ENCODE measurements at places on chromosomes 5 and 9.

DNA sequence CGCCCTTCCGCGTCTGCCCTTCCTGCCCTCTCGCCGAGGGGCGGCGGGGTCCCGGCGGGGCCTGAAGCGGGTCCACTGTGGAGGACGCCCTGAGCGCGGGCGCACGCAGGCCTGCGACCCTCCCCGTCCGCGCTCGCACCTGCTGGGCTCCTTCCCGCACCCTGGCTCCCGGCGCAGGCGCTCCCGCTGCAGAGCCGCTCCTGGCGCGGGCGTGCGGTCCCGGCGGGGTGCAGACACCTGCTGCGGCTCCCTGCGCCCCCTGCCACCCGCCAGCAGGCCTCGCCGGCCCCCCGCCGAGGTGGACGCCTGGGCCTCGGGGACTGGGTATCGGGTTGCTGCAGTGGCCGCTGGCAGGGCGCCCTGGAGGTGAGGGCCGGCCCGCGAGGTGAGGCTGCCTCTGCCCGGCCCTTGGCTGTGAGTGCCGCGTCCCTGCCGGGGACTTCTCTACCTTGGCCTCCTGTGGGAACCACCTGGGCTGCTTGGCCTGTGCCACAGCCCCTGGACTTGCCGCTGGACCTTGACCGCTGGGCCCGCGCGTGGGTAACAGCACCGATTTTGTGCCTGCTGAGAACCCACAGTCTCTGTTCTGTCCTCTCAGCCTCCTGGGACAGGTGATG lies 627 bp downstream of the ARRDC1 start:
- no peak for DNase-seq

- no peak for DNase-seq
These were observed 59.3 kb upstream of the ANGPTL2 start for GRCh38 chr9:127181595-127182190.

DNA sequence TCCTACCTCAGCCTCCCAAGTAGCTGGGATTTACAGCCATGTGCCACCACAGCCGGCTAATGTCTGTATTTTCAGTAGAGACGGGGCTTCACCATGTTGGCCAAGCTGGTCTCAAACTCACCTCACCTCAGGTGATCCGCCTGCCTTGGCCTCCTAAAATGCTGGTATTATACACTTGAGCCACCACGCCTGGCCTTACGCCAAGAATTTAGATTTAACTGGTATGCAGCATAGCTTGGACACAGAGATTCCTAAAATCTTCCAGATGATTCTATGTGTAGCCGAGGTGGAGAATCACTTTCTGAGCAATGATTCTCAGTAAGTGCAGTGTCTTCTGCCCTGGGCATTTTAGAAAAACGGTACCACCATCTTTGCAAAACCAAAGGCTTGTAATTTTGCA lies 74.1 kb downstream of the HABP4 start:
- DNase-seq: no peak

DNA sequence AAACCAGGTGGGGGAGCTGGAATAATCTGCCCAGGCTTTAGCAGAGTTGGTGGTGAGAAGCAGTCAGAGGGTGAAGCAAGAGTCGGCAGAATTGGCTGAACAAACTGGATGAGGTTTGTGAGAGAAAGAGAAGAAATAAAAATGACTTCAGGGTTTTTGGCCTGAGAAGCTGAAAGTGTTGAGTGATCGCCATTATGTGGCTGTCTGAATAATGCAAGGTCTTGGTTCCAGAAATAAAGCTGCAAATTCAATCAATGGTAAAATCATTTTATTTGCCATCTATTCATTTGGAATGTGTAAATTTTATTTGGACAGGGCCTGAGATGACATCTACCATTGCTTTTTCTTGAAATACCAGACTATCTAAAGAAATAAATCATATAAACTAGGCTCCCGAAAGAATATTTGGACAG lies 50.4 kb upstream of the DAB2 start:
- no peak for DNase-seq

DNA sequence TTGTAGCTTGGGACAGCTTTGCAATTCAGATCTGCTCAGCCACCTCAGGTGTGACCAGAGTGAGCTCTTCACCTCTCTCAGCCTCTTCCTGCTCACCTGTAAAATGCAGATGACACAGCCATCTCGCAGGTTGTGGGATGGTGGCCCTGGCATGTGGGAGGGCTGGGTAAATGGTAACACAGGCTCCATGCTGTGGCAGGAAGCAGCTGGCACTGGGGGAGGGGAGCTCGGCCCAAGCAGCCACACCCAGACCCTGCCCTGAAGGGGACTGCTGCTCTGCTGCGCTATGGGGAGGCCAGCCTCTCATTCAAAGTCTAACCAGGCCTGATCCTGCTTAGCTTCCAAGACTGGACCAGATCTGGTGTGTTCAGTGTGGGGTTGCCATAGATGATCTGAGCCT lies 24.1 kb downstream of the PHF2 start:
- DNase-seq: no peak

GRCh38 chr9:127980060-127980705 lies 606 bp downstream of the EEIG1 start:
- no peak for DNase-seq

- DNase-seq: no peak
These were observed 128.9 kb downstream of the CAMK4 start for GRCh38 chr5:111353035-111353434.

DNA sequence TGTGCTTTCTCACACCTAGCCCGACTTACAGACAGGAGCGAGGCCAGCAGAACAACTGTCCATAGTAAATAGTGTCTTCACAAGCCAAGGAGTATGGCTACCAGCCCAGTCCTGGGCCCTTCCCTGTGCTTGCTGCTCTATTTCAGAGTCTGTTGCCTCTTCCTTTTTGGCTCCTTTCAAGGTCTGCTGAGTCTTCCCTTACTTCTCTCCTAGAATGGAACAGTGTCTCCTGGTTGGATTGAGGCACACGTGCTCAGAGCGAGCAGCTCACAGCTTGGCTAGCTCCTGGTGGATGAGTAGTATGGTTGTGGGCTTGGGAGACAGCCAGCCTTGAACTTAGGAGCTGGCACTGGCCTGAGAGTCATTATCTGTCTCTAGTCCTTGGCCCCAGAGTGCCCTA lies 72.8 kb downstream of the TLE4 start:
- no peak for DNase-seq

DNA sequence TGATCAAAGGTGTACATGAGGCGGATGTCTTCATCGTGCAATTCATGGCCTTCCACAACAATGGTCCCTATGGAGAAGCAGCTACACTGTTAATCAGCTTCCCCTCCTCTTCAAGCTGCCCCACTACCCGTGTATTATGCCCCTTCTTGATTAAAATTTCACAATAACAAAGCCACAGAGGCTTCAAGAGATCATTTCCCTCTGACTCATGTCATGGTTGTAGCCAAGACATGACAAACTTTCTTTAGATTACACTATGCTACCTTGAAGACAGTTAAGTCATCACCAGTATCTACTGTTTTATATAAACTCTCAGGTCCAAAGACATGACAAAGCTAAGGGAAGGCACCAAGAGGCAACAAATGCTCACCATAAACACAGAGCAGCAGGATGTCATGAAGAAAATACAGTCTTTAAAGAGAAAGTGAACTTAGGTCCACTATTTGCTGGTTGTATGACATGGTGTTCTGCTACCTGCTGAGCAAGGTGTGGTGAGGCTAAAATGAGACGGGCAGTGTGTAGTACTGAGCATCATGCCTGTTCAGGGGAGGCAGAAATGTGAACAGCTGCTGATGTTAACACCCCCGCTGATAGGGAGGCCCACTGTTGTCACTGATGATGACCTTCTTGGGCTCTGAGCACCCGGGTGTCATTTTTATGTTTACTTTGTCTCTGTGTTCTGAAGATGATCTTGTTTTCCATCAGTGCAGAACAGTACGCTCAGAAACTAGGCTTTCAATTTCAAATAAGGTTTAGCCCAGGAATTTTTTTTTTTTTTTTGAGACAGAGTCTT lies 48.3 kb downstream of the IARS1 start:
- DNase-seq: peak; percentile 69

DNA sequence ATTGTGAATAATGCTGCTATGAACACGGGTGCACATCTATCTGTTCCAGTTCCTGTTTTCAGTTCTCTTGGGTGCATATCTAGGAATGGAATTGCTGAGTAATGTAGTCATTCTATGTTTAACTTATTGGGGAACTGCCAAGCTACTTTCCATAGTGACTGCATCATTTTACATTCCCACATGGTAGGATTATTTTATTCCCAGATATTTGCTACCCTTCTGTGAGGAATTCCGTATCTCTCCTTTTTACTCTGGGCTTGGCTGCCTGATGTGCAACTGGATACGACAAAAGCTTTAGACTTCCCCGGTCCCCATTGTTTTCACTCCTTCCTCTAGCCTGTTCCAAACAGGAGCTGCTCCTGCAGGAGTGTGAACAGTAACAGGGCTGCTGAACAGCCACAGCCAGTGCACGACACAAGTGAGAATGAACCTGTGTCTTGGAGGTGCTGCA lies 7.2 kb downstream of the TAS2R1 start:
- DNase-seq: peak; percentile 61

DNA sequence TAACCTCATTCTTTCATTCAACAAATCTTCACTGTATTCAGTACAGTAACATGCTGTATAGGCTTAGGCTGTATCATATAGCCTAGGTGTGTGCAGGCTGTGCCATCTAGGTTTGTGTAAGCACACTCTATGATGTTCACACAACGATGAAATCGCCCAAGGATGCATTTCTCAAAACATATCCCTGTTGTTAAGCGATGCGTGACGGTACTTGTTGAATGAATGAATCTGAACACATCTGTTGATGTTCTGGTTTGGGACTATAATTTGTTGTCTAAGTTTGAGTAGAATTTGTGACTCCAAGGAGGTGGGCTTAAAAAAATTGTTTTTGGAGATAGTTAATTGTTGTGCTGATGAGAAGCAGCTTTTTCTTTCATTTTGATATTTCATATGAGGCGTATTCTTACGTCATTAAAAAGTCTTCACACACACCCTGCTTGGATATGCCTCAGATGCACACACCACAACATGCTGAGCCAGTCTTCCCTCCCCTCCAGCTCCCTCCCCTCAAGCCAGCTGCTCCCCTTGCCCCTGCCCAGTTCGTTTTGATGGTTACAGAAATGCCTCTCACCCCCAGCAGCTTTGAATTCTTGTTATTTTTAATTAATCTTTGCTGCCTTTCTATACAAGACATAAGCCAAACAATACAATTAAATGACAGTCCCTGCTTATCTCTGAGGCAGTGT lies 5.5 kb upstream of the PSAT1 start:
- no peak for DNase-seq

GRCh38 chr9:90333226-90333625 lies 309.4 kb downstream of the DIRAS2 start:
- no peak for DNase-seq

- no peak for DNase-seq
These were observed 65.1 kb upstream of the IL33 start for GRCh38 chr9:6150483-6150882.
